HT-29 (cell line): ENCODE measurements at places on chromosomes 5 and 9. TPM values are rescaled to one million over a fixed set of nuclear protein-coding genes. Genes with fewer than 3 reads are reported as not detected.

CDO1 gene
- total RNA-seq, result not detected in 2 replicates

SLC6A18 gene
- not detected in 2 replicates for total RNA-seq

- DNase-seq, result no peak
Measured at GRCh38 chr5:158494541-158494940, 605.2 kb downstream of the EBF1 start.

GDNF gene
- not detected in 2 replicates for total RNA-seq

DNA sequence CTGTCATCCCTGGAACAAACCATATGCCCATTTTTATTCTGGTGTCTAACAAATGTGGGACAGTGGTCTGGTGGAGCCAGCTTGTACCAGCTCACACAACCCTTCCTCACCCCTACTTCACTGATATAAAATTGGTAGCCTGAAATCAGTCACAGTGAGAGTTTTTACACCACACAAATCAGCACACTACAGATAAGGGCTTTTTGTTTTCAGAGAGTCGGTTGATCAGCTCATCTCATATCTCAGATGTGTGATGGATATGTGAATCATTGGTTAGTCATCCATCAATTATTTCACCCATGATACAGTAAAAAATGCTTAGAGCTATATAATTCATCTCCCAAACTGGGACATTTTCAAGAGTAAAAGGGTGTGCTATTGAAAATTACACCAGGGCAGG, 529.2 kb downstream of the EBF1 start:
- DNase-seq, result no peak

- DNase-seq, result no peak
Measured at GRCh38 chr9:28207657-28208056, 634.4 kb upstream of the C9orf72 start.
